ENCODE measurements at places on chromosomes 2 and 18. TPM values are rescaled to one million over a fixed set of nuclear protein-coding genes. Genes with fewer than 3 reads are reported as not detected.

The ANKRD30B gene
- total RNA-seq, result 0.18 TPM

The LINC00305 gene
- not detected for total RNA-seq

The TRIM43 gene
- total RNA-seq, result not detected

GRCh38 chr2:152464851-152465470, 130.0 kb downstream of the FMNL2 start:
- no peaks in the 10 kb centered on the region for H3K27me3 ChIP-seq
- DNase-seq, result no peak
- H3K4me1 ChIP-seq, result peaks cover 57% of the 10 kb centered on the region
- H3K27ac ChIP-seq, result no peak overlapping the region
- no peak overlapping the region for H3K4me3 ChIP-seq

DNA sequence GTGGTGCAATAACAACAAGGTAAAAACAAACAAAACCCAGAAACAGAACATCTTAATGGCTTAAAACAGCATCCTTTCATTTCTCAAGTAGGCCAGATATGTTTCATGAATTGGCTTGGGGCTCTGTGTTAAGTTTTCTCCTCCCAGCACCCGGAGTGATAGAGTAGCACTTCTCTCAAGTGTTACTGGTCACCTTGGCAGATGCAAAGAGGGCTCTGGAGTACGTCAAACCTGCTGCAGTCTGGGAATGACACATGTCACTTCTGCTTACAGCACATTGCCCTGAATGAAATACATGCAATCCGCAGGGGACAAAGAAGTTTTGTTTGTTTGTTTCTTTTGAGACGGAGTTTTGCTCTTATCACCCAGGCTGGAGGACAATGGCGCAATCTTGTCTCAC, 639.3 kb downstream of the CNTNAP5 start:
- no peak overlapping the region for H3K27ac ChIP-seq
- no peak overlapping the region for H3K4me3 ChIP-seq
- no peak for DNase-seq

DNA sequence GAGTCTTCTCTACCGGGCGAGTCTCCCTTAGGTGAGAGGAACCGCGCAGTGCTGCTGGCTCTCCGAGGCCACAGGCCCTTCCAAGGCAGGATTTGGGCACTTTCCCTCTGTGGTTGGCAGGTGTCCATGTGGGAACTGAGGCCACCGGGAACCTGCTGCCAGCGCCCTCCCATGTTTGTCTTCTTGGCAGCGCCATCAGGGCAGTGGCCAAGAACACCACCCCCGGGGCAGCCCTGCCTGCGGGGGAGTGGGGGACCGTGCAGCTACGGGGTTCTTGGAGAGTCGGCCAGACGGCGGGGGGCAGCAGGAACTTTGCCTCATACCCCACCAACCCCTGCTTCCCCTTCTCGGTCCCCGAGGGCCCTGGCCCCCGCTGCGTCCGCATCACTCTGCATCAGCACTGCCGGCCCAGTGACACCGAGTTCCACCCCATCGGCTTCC, 10.0 kb downstream of the CAPN10 start:
- DNase-seq, result no peak
- no peaks in the 10 kb centered on the region for H3K27me3 ChIP-seq
- H3K4me3 ChIP-seq, result peak overlapping the region; percentile 3
- H3K27ac ChIP-seq, result peak overlapping the region; percentile 22

The DYSF gene
- total RNA-seq, result 5.8 TPM

The CYP1B1 gene
- total RNA-seq, result 42.7 TPM

- no peaks in the 10 kb centered on the region for H3K36me3 ChIP-seq
- peaks cover 23% of the 10 kb centered on the region for H3K4me1 ChIP-seq
- DNase-seq, result no peak
- no peak overlapping the region for H3K4me3 ChIP-seq
- no peaks in the 10 kb centered on the region for H3K27me3 ChIP-seq
These were observed 72.6 kb upstream of the STPG4 start for GRCh38 chr2:47227532-47228279.

The AGXT gene
- not detected for total RNA-seq

DNA sequence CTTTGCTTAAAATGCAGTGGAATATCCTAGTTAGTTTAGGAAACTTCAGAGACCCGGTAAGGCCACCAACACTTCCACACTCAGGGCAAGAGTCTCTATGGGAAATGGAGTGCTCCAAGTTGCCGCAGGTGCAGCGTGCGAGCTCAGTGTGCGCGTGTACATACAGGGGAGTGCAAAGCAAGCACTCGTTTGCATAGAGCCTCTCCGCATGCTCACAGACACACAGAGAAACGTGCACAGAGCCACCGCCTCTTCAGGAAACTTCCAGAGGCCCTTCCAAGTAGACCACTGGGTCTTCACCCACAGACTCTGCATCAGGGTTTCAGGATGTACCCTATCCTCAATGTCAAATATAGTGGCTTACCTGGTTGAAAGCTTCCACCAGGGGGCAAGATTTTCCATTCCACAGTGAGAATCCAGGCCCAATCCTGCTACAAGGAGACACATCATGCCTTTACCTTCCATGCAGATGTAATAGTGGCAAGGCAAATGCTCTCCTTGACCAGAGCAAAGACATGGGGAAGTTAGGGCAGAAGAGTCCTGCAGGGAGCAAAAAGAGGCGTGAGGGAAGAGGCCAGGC, 513.0 kb upstream of the MYT1L start:
- no peak overlapping the region for H3K27ac ChIP-seq
- DNase-seq, result no peak
- H3K36me3 ChIP-seq, result no peaks in the 10 kb centered on the region
- no peaks in the 10 kb centered on the region for H3K27me3 ChIP-seq
- no peak overlapping the region for H3K4me3 ChIP-seq

DNA sequence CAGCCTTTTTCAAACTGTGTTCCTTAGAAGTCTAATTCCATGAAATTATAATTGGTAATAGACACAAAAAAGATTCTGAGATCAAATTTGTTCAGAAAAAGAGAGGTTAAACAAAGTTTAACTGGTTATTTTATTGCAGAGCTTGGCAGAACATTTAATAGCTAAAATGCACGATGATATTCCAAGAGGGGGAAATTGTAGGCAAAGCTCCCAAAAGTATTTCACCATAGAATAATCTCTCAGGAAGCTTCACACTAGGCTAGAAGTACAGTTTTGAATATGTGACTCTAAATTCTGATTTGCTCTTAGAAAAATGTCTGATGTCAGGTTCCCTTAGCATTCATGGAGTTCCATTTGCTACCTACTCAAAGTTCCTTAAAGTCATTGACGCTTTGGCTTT, 292.4 kb upstream of the SETBP1 start:
- H3K36me3 ChIP-seq, result no peaks in the 10 kb centered on the region
- no peak for DNase-seq
- no peak overlapping the region for H3K27ac ChIP-seq
- no peaks in the 10 kb centered on the region for H3K4me1 ChIP-seq
- H3K27me3 ChIP-seq, result no peaks in the 10 kb centered on the region

The ABCG5 gene
- not detected for total RNA-seq

GRCh38 chr2:95002498-95002897, 23.0 kb upstream of the MAL start:
- H3K27ac ChIP-seq, result no peak overlapping the region
- H3K4me1 ChIP-seq, result peaks cover 9% of the 10 kb centered on the region
- H3K36me3 ChIP-seq, result no peaks in the 10 kb centered on the region
- H3K27me3 ChIP-seq, result peaks cover 21% of the 10 kb centered on the region
- H3K4me3 ChIP-seq, result no peak overlapping the region

The COLEC11 gene
- total RNA-seq, result 4.5 TPM

- H3K27me3 ChIP-seq, result no peaks in the 10 kb centered on the region
- no peak for DNase-seq
- no peaks in the 10 kb centered on the region for H3K4me1 ChIP-seq
- no peak overlapping the region for H3K4me3 ChIP-seq
- no peak overlapping the region for H3K27ac ChIP-seq
These were observed 10.9 kb upstream of the PIEZO2 start for GRCh38 chr18:11160313-11160712.

The CXCR1 gene
- total RNA-seq, result not detected

GRCh38 chr2:150549381-150549780, 61.9 kb upstream of the RND3 start:
- no peaks in the 10 kb centered on the region for H3K4me1 ChIP-seq
- H3K36me3 ChIP-seq, result no peaks in the 10 kb centered on the region
- H3K27ac ChIP-seq, result no peak overlapping the region
- no peaks in the 10 kb centered on the region for H3K27me3 ChIP-seq
- DNase-seq, result no peak
- H3K4me3 ChIP-seq, result no peak overlapping the region

The HNMT gene
- 28.0 TPM for total RNA-seq

DNA sequence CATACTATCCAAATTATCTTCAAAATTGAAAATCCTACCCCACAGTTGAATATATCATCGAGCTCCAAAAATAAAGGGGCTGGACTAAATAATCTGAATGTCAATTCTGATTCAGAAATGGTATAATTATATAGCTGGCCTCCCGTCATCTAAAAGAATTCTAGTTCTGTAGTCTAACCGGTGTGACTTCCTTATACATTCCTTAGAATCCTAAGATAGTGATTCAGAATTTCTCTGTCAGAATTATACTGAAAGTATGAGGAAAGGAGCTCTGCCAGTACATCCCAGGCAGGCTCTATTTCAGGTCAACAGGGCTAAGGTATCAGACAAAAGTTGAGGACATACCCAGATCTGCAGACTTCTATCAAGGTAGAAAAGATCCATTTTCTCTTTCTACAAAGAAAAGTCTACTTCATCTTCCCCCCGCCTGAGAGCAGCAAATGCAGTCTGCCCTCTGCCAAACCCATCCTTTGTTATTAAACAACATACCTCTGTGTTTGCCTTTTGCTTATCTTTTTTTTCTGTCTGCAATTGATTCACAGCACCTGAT, 128.5 kb downstream of the METTL4 start:
- H3K4me1 ChIP-seq, result no peaks in the 10 kb centered on the region
- no peak for DNase-seq
- no peaks in the 10 kb centered on the region for H3K27me3 ChIP-seq
- H3K36me3 ChIP-seq, result no peaks in the 10 kb centered on the region
- no peak overlapping the region for H3K27ac ChIP-seq
- H3K4me3 ChIP-seq, result no peak overlapping the region

DNA sequence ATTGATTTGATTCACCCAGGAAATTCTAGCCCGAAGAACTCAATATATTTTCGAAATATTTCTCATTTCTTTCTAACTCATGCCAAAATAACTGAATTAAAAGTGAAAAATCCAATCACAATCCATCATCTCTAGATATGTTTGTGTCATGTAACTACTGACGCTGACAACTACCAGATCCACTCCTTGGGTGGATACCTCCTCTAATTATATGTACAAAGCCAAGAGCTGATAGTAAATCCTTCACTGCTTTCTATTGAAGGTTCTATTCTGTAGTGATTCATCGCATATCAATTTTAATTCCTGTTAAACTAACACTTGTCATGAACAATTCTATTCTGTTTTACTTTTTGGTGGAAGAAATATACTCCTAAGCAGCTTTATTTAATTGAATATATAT, 1056.6 kb upstream of the NXPH2 start:
- H3K4me1 ChIP-seq, result no peaks in the 10 kb centered on the region
- H3K4me3 ChIP-seq, result no peak overlapping the region
- H3K27ac ChIP-seq, result no peak overlapping the region

- H3K27me3 ChIP-seq, result no peaks in the 10 kb centered on the region
- no peak for DNase-seq
- no peak overlapping the region for H3K27ac ChIP-seq
- no peaks in the 10 kb centered on the region for H3K36me3 ChIP-seq
These were observed 43.6 kb downstream of the KCNG3 start for GRCh38 chr2:42450136-42450535.

The SERPINB11 gene
- 7.1 TPM for total RNA-seq

DNA sequence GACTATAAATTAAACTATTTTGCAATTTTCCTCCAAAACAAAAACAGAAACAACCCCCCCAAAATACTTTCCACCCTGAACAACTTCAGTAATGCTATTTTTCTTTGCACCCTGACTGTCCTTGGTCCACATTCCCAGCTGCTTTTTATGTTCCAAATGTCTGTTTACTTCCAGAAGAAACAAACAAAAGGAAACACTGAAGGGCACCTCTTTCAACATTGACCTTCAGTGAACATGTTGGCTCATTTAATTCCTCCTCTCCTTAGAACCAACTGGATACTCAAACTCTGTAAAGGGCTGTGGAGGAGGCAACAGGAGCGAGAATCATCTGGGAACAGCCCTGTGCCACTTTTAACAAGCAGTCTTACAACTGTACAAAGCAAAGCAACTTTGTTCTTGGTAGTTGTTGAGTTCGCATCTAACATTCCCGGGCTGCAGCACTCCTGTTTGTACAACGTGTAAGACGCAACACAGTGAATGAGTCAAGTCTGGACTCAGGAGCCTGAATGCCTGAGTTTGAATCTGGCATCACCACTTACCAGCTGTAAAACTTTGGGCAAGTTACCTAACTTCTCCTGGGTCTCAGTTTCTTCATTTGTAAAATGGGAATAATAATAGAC, 111.4 kb upstream of the GATA6 start:
- H3K36me3 ChIP-seq, result no peaks in the 10 kb centered on the region
- peak overlapping the region; percentile 54 for H3K27ac ChIP-seq

The CYRIA gene
- 3.3 TPM for total RNA-seq

The MAL gene
- 95.5 TPM for total RNA-seq

GRCh38 chr18:70072678-70073077, 125.0 kb upstream of the CD226 start:
- H3K27me3 ChIP-seq, result no peaks in the 10 kb centered on the region
- no peak overlapping the region for H3K27ac ChIP-seq
- H3K4me3 ChIP-seq, result no peak overlapping the region
- peak; percentile 65 for DNase-seq
- peaks cover 8% of the 10 kb centered on the region for H3K36me3 ChIP-seq

The FNDC4 gene
- 18.7 TPM for total RNA-seq

The SP110 gene
- 4.6 TPM for total RNA-seq

The BABAM2 gene
- 41.4 TPM for total RNA-seq

The PLA2R1 gene
- total RNA-seq, result 2.7 TPM

GRCh38 chr2:141534666-141535362, 596.0 kb downstream of the LRP1B start:
- H3K27ac ChIP-seq, result no peak overlapping the region
- no peak overlapping the region for H3K4me3 ChIP-seq
- H3K36me3 ChIP-seq, result no peaks in the 10 kb centered on the region
- peaks cover 3% of the 10 kb centered on the region for H3K4me1 ChIP-seq

GRCh38 chr2:64678771-64679590, 25.3 kb upstream of the SERTAD2 start:
- H3K36me3 ChIP-seq, result no peaks in the 10 kb centered on the region
- H3K27ac ChIP-seq, result no peak overlapping the region
- no peak for DNase-seq
- no peak overlapping the region for H3K4me3 ChIP-seq

The CD207 gene
- not detected for total RNA-seq

DNA sequence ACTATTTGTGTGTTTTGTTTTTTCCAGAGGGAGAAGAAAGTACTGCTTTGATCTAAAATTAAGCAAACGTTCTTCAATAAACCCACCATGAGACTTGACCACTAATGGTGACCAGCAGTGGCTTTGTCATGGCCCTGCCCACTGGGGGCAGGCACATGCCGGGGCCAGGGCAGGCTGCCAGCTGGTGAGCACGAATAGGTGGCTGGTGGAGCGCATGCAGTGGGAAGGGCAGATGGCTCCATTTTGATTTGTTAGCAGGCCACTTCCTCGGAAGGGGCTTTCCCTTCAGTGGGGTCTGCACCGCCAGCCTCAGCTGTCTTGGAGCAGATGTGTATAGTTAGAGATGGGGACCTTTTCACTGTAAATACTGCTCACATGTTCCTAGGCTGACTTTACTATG, 277.1 kb downstream of the SOX11 start:
- H3K27ac ChIP-seq, result no peak overlapping the region
- H3K36me3 ChIP-seq, result no peaks in the 10 kb centered on the region
- H3K4me3 ChIP-seq, result no peak overlapping the region
- no peaks in the 10 kb centered on the region for H3K4me1 ChIP-seq
